Activated CD8-positive, alpha-beta memory T cell treated with anti-CD3 and anti-CD28 coated beads, Interleukin-2, amount 50 U/mL, for 4 hours (primary cell): ENCODE measurements at places on chromosomes 2 and 18.

GRCh38 chr2:237639052-237639835 is 11.9 kb downstream of the LRRFIP1 start:
- no peak for DNase-seq

DNA sequence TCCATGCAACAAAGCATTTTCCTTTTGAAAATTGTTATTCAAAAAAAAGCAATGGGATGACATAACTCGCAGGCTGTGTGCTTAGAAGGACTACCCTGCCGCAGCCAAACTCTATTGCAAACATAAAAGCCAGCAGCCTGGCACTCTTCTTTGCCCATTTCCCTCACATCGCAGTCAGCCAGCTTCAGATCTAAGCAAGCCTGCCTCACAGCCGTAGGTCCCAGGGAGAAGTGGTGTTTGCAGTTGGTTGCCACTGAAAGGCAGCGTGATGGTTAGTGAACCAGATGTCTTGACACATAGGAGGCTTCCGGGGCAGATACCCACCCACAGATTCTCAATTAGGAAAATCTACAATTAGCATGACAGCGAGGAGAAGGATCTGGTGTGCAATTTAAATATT is 655.2 kb downstream of the RNF144A start:
- DNase-seq: peak; percentile 23

DNA sequence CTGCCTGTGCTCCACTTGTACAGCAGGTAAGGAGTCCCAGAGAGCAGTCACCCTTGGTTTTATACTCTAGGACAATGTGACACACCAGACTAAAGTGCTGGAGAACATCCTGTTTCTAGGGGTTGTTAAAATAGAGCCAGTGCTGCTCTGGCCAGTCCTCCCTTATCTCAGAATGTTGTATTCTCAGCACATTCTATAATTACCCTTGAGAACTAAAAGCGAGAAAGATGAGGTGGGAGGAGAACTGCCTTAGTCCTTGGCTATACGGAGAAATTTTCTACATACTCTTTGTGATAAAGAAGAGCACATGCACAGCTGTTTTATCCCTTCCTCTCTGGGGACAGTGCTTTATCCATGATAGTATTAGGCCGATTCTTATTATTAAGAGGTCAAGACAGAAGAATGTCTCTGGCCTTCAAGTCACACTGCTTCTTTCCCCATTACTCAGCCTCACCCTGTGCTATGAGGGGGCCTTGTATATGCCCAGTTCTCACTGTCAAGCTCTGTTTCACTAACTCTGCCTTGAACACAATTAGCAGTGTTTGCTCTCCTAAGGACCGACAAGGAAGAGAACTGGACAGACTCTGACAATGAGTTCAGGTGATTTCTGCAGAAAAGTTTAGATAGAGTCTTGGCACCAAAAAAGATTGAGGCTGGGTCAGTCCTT is 385.8 kb downstream of the TRIB2 start:
- no peak for DNase-seq

DNA sequence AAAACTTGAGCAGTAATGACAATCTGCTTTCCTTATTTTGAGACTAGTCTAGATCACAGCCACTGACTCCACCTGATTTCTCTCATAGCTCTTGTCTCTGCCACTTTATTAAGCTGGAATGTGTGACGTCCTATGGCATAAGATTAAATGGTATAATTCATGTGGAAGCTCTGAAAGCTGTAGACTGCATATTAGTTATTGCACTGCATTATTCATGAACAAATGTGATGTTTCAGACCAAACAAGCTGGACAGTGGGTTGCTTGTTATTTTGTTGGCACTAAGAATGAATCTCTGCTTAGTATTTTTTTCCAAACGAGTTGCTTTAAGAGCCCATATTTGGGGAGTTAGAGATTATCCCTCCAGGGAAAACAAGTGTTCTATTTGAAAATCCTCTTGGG is 1218.5 kb downstream of the SUCLG1 start:
- no peak for DNase-seq

DNA sequence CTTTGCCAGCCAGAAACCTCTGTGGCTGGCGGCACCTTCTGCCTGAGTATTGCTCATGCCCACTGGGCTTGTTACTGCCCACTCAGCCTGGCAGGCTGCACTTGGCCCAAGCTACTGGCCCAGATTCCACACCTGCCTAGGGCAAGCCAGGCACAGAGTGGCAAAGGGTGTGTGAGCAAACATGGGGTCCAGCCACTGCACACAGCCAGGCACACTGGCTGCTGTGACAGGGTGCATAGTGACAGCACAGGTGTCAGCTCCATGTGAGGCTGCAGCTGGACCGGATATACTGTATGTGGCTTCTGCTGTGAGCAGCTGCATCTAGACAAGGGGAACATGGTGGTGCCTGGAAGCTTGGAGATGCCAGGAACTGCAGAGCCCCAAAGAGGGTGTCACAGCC is 113.9 kb downstream of the COPS8 start:
- DNase-seq: no peak

DNA sequence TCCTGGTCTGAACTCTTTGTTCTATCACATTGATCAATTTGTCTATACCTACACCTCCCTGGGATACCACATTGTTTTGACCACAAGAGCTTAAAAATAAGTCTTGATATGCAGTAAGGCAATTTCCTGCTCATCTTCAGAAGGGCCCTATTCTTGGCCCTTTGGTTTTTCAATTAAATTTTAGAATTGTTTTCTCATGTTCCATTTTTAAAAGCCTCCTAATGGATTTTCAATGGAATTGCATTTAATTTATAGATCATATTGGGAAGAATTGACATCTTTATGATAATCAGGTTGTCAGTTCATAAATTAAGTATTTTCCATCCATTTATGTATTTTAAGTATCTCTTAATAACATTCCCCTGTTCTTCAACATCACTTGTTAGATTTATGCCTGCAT is 47.6 kb upstream of the EPAS1 start:
- no peak for DNase-seq

GRCh38 chr2:221044781-221045180 is 527.3 kb downstream of the EPHA4 start:
- no peak for DNase-seq

DNA sequence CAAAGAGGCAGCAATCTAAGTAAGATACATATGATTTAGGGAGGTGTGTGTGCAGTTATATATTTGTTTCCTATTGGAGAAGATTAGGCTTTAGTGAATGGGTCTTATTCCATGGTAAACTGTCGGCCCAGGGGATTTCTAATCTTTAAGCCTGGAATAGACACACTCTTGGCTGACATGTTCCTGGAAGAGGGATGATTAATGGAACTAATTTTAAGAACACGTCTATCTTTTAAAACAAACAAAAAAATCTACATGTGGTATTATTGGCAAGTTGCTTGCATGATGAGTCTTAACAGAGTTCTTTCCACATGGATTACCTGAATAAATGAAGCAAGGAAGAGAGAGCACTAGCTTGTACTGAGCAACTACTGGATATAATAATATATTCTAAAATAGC is 114.2 kb upstream of the NT5C1B start:
- DNase-seq: no peak

- DNase-seq: no peak
Observed at GRCh38 chr2:8480915-8481314, 200.9 kb upstream of the ID2 start.

- DNase-seq: no peak
Observed at GRCh38 chr18:7889515-7889914, 322.4 kb downstream of the PTPRM start.

DNA sequence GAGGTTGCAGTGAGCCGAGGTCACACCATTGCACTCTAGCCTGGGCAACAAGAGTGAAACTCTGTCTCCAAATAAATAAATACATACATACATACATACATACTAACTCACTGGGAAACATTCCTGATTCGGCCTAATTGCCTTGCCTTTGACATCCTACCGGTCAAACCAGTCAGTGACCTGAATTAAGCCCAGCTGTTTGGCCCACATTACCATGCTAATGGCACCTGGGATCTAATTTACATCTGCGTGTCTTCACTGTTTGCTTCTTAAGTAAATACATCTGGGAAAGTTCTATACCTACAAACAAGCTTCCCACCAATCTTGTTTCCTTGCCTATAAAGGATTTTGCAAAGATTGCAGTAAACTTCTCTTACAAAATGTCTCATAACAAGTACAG is 230.2 kb upstream of the ZC3H15 start:
- no peak for DNase-seq

DNA sequence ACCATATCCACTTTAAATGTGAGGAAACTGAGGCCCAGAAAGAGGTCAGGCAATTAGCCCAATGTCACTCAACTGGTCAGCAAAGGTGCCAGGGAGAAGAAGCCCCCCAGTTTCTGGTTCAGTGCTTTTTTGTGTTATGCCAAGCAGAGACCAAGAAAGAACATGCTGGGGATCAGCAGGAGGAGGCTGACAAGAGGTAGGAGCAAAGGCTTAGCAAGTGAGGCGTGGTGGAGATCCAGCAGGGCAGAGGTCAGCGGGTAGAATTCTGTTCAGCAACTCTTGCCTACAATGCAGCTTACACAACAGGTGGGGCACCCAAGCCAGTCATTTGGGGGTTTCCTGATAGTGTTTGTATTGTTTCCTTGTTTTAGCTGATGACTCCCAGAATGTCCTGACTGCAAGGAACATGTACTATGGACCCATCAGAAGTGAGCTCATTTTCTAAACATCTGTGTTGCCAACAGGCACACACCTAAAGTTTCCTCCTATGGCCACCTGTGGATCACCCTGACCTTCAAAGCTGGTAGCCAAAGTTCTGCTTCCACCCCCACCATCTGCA is 28.2 kb downstream of the LPIN2 start:
- DNase-seq: no peak

GRCh38 chr2:210606001-210606400 is 49.6 kb downstream of the CPS1 start:
- DNase-seq: no peak

- no peak for DNase-seq
Observed at GRCh38 chr2:62923242-62923641, 127.4 kb upstream of the OTX1 start.

- no peak for DNase-seq
Observed at GRCh38 chr2:190838492-190838910, 42.1 kb upstream of the GLS start.

DNA sequence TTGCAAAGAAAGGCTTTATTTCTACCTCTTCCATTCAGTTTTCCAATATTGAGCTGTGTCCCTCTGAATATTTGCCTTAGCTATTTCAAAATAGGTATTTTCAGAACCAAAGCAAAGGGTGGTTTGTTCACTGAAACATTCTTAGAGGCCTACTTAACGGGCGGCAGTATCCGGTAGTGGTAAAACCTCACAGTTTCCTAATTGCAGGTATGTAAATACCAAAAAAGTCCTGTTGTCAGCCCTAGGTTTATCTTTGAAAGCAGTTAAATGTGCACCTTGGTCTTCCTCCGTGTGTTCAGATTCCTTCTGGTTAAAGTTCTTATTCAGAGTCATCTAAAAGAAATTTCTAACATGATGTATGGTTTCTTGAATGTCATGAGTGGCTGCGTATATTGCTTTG is 38.9 kb downstream of the CCNT2 start:
- DNase-seq: no peak
